ENCODE measurements at places on chromosomes 6 and 20. TPM values are rescaled to one million over a fixed set of nuclear protein-coding genes. Genes with fewer than 3 reads are reported as not detected.

DNA sequence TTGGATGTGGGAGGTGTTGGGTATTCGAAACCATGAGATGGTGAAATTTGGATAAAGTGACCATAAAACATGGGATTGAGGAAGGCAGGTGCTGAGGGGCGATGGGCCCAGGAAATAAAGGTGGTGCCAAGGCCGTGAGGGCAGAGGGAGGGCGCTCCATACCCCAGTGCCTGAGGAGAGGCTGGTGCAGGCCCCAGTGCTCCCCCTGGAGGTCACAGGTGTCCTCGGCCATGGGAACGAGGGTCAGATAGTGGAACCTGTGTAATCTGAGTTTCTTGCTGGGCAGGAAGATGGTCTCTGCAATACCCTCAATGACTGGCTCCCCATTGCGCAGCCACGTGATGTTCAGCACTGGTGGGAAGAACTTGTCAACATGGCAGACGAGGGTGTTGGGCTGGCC, 16.2 kb downstream of the HLA-DPB1 start:
- peak; percentile 42 for DNase-seq

GRCh38 chr6:424741-425417, 33.3 kb downstream of the IRF4 start:
- no peak for DNase-seq

DNA sequence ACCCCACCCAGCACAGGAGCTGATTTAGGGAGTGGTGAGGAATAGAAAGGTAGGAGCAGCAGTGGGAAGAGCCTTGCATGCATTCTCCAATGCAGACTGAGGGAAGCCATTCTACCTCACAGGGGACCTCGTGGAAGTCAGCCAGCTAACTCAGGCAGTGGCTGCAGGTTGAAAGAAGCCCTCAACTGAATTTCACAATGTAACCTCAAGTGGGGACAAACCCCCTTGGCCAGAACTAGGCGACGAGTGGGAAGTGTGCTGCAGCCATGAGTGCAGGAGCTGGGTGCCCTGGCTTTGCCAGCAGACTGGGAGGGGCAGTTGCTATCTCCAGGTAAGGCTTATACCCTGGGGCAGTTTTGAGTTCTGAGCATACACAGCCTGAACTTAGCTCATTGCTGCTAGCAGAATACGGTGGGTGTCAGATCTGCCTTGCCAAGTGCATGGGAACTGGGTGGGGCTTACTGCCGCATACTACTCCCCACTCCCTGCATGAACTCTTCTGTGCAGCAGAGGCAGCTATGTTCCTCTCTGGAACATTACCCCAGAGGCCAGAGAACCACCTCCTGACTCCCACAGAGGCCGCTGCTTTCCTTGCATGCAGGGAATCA, 126.5 kb downstream of the CDK19 start:
- no peak for DNase-seq

- no peak for DNase-seq
Observed at GRCh38 chr6:89924231-89924630, 30.0 kb downstream of the GJA10 start.

GRCh38 chr6:156988276-156989158, 211.3 kb downstream of the ARID1B start:
- DNase-seq, result no peak

- DNase-seq, result no peak
Observed at GRCh38 chr20:20582734-20583133, 129.7 kb downstream of the RALGAPA2 start.

- no peak for DNase-seq
Observed at GRCh38 chr6:74752303-74752702, 453.6 kb downstream of the COL12A1 start.

GRCh38 chr6:37603284-37603683, 94.4 kb downstream of the MDGA1 start:
- no peak for DNase-seq

- DNase-seq, result peak; percentile 22
Observed at GRCh38 chr20:4160761-4161305, 145.5 kb upstream of the RNF24 start.

Gene SMPD2
- total RNA-seq, result 8.0 TPM

Gene ULBP2
- total RNA-seq, result not detected

Gene C20orf96
- 0.33 TPM for total RNA-seq

Gene NUDT3
- total RNA-seq, result 14.2 TPM

Gene SAMD10
- 3.6 TPM for total RNA-seq

Gene CCDC28A
- total RNA-seq, result 2.0 TPM

Gene EIF2S2
- total RNA-seq, result 22.6 TPM
